EH (cell line): ENCODE measurements at places on chromosomes 12 and 14.

DNA sequence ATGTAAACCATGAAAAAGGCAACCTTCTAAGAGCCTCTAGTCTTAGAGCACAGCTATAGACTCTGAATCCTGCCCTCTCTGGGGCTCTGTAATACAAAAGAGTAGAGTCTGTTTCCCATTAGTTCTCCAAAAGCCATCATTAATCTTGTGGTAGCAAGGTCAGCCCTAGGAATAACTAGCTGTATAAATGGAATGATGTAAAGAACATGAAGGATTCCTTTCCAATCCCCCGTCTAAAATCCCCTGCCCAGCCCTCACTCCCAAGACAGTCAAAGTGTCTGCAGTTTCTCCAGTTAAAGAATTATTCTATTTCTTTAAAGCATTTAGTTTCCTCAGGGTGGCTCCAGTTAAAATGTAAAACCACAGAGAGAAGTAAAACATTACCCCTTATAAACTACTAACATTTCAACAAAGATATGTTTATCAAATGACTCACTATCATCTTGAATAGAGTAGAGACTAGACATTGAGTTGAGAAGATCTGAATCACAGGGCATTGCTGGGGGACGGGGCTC is 104.2 kb downstream of the ST8SIA1 start:
- DNase-seq: peak; percentile 18

DNA sequence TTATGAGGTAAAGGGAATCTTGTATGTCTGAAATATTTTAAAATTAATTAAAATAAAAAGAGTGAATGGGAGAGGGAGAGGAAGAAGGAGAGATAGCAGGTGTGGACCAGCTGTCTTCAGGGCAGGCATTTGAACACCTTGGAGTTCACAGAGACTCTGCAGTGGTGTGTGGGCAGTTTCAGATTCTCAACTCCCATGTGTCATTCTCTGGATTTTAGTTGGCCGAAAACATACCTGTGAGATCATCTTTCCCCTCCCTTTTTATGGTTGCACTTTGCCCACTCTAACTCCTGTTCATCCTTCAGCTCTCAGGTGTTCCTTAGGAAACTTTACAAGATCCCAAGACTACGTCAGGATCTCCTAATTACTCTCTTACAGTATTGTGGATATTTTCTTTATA is 108.1 kb downstream of the ERC1 start:
- DNase-seq: no peak

- DNase-seq: peak; percentile 78
These were observed 10.9 kb downstream of the ZNF664 start for GRCh38 chr12:123983822-123984485.

DNA sequence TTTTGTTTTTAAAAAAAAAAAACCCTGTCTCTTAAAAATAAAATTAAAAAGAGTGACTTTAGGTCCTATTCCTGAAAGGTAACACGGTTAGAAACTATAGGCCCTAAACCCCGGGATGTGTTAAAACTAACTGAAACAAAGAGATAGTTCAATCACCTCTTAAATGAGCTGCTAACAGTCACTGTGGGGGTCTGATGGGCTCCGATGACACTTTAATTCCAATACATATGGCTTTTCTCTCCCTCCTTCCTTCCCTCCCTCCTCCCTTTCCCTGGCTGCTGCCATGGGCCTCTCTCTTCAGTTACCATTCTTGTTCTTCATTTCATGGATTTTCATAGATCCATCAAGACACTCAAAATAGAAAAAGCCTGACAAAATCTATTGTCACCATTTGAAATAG is 76.6 kb downstream of the RNF34 start:
- no peak for DNase-seq

- no peak for DNase-seq
These were observed 137.7 kb upstream of the FGD4 start for GRCh38 chr12:32261638-32262037.

GRCh38 chr12:117282490-117282889 is 78.9 kb downstream of the NOS1 start:
- no peak for DNase-seq

DNA sequence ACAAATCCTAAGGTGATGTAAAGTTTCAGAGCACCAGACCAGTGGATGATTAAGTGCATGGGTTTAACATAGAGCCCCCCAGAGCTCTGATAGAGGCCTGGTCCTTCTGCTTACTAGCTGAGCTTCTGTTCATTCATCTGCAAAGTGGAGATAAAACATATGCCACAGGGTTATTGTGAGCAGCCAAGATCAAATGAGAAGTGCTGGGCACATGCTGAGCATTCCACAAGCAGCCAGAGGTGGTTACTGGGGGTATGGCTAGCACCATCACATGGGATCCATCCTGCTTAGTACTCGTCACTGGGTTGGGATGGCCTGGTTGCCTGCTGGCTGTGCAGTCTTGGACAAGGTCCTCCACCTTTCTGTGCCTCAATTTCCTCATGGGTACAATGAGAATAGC is 18.0 kb upstream of the SMUG1 start:
- no peak for DNase-seq

DNA sequence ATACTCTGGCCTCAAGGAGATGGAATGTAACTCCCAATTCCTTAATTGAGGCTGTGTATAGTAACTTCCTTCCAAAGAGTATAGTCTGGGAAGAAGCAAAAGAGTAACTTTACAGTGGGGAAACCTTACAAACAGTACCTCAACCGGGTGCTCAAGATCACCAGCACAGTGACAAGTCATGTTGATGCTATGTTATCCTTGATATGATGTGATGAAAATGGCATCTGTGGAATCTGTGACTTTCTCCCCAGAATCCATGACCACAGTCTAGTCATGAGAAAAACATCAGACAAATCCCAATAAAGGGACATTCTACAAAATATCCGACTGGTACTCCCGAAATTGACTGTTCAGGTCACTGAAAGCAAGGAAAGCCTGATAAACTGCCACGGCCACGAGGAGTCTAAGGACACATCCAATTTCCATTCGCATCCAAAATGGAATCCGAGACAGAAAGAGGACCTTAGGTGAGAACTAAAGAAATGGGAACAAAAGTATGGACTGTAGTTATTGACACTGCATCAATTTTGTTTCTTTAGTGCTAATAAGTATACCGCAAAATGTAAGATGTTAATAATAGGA is 97.3 kb upstream of the FRMD6 start:
- peak; percentile 99 for DNase-seq

DNA sequence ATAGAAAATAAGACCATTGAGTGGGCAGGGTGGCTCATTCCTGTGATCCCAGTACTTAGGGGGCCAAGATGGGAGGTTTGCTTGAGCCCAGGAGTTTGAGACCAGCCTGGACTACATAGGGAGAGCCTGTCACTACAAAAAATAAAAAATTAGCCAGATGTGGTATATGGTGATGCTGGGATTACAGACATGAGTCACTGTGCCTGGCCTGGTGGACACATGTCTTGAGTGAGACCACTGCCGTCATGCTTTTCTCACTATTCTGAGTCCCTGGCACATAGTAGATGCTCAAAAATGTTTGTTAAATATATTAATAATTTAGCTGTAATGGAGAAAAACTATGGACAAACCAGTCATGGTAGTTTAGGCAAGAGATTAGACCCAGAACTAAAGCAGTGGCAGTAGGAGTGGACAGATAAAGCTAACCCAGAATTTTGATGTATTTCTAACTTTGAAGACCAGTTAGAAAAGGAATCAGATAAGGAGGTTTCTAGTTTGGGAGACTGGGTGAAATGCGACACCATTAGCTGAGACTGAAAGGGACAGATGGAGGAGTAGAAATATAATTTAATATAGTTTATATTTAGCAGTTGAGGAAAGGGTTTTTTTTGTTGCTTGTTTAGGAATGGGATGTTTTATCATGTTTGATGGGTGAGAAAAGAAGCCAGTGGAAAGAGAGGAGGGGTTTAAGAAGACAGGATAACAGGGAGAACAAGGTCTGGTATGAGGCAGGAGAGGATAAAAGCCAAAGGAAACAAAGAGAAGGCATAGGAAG is 7.4 kb upstream of the PTGES3 start:
- peak; percentile 40 for DNase-seq

DNA sequence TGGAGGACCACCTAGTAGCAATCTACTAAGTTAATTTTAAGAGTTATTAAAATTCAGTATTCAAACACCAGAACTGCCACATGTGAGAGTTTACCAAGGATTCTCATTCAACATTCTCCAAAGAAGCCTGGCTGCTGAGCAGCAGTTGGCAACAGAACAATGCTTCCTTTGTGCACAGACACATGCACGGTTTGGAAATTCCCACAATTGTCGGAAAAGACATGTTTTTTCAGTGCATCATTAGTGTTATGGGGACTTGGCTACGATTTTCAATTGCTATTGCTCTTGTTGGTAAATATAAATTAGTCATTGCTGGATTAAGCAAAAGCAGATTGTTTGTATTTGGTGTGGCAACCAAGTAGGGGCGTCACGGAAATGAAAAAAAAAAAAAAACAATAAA is 22.2 kb downstream of the ST8SIA1 start:
- no peak for DNase-seq

- DNase-seq: no peak
These were observed 35.0 kb upstream of the NAV3 start for GRCh38 chr12:77795699-77796098.

GRCh38 chr12:14696265-14696741 is at the start of gene GUCY2C:
Gene GUCY2C, minus strand, starts transcription at chr12:14696599. Its CDS starts 151 bp downstream, at chr12:14696448.
- DNase-seq: no peak

- no peak for DNase-seq
These were observed 8.8 kb upstream of the CEP170B start for GRCh38 chr14:104856157-104856868.

DNA sequence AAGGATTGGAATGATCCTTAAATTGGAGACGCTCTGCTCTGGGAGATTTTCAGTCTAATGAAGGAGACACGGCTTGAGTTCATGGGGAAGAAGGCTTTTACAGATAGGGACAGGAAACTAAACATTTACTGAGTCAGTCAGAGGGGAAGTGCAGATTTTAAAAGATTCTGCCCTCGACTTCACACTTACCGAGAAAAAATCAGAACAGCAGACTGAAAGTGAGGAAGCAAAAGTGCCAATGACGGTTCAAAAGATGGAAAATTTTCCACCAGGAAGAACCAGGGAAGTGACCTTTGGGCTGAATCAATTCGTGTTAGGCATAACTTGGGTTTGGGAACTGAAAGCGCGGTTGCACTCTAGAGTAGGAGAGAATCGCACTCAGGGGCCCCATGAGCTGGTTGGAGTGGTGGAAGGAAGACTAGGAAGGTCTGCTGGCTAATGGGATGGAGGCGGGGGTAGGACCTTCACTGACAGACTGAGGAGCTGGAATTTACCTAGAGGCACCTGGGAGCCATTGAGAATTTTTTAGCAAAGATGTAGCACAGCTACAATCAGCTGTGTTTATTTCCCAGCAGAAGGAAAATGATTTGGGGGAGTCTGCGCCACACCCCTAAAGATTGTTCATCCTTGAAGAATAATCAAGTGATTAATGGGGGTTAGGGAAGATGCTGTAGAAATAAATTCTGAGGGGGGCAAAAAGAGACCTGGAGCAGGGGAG is 1.2 kb downstream of the KCNK13 start:
- no peak for DNase-seq

- DNase-seq: no peak
These were observed 511.7 kb upstream of the SEL1L start for GRCh38 chr14:82045339-82045738.

- DNase-seq: no peak
These were observed 16.5 kb downstream of the NGDN start for GRCh38 chr14:23486036-23486435.

DNA sequence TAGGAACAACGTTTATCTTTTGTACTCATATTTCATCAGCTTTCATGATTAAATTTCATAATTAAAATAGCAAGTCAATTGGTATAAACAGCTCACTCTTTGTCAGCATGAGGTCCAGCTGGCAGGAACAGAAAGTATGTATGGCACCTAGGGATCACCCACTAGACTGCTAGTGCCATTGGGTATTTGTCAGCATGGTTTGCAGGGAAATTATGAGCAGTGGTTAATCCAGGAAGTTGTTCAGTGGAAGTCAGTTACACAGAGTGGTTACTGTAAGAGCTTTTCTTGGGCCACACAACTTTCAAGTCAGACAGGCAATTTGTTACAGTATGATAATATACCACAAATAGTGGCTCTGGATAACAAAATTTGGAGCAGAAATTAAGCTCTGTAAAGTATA is 340.3 kb upstream of the RGS6 start:
- DNase-seq: peak; percentile 87

- no peak for DNase-seq
These were observed 5.3 kb downstream of the B4GALNT1 start for GRCh38 chr12:57627501-57628279.

- DNase-seq: peak; percentile 55
These were observed 126.0 kb upstream of the ATF7IP start for GRCh38 chr12:14239350-14239934.
